NCI-H2107 (cell line): ENCODE measurements at places on chromosomes 12 and 14.

GRCh38 chr12:115897729-115898128 lies 379.8 kb downstream of the MED13L start:
- no peak for DNase-seq

DNA sequence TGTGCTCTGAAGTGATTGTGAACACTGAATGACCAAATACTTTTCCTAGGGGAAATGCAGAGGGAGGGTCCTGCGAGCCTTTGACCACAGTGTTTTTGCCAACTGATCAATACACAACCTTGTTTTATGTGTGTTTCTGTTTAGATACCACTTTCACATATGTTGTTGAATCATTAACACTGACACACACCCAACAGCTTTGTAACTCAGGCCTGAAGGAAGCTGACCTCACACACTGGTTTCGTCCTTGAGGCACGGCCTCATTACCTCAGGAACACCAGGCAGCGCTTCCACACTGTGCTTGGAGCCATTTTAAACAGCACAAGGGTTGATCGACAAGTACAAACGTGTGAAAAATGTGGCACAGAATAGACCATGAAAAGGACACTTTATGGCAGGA lies 60.0 kb downstream of the PPFIBP1 start:
- no peak for DNase-seq

DNA sequence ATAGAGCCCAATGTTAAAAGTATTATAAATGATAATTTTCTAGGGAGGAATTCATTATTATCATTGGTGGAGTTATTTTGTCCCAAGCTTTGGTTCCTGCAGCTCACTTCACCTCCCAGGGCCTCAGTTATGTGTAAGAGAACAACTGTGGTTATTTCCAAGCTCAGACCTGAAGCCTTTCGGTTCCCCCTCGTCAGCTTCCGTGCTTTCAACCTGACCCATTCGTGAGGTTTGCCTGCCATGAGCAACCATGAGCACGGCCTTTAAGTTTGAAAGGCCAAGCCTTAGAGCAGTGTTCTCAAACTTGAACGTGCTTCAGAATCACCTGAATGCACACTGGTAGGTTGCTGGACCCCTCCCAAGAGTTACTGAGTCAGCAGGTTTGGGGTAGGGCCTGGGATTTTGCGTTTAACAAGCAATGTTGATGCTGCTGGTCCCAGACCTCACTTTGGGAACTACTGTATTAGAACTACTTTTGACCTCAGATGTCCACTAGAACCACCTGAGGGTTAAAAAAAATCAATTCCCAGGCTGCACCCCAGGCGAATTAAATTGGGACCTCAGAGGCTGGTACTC lies 133.0 kb upstream of the PRMT8 start:
- DNase-seq = no peak

GRCh38 chr12:51898937-51899336 lies 8.4 kb upstream of the ACVRL1 start:
- no peak for DNase-seq

DNA sequence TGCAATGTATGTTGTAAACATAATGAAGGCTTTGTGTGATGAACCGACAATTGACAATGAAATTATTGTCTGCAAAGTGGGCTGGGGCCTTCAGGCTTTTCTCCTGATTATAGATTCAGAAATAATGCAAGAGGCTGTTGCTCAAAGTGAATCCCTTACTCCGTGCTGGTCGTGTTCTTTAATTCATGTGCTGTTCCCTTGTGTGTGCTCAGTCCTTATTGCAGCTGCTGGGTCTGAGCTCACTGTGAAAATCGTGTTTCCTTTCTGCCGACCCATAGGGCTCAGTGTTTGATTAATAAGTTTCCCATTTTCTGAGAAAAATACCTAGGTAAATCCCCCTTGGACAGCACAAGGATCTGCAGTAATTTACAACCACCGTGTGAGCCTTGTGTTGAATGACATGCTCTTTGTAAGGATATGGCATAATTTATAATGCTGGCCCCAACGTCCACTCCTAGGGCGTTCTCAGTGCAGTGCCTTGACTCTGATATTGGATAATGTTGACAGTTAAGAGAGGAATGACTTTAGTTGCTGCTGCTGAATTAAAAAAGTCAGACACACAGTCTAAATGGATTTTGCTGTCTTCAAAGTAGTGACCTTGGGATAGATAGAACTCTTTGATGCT lies 81.6 kb downstream of the RGS6 start:
- DNase-seq = no peak

DNA sequence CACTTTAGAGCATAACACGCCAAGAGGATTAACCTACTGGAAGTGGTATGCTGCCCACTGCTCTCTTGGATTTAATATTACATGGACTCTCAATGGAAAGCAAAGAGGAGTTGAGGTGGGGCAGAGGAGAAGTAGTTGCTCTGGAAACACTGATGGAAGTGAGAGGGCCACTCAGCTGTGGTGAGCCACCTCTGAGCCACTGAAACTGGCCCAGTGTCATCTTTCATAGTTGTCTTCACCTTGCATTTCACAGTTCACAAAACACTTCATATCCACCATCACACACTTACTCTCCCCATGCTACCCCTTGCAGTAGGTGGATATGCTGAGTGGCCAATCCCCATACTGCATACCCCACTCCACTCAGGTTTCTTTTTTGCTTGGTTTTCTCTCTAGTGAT lies 12.2 kb upstream of the PCED1B start:
- no peak for DNase-seq

GRCh38 chr12:124946447-124946793 lies 32.0 kb upstream of the UBC start:
- no peak for DNase-seq

DNA sequence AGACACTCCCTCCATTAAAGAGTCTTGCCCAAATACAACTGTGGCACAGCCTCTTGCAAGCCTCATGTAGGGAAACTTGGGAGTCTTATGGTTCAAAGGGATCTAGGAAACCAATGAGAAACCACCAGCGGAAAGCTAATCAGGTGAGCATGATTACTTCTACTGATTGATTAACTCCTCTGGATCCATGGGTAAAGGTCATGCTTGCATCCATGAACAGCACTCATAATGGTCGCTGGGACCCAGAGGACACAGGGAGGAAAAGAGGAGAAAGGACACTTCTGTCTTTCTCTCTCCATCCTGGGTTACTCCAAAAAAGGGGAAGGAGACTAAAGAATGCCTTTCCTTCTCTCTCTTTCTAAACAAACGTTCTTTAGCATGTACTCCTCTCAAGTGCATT lies 1397.2 kb downstream of the LRFN5 start:
- no peak for DNase-seq

- DNase-seq = no peak
These were observed 110.2 kb downstream of the ALX1 start for GRCh38 chr12:85390266-85390665.

DNA sequence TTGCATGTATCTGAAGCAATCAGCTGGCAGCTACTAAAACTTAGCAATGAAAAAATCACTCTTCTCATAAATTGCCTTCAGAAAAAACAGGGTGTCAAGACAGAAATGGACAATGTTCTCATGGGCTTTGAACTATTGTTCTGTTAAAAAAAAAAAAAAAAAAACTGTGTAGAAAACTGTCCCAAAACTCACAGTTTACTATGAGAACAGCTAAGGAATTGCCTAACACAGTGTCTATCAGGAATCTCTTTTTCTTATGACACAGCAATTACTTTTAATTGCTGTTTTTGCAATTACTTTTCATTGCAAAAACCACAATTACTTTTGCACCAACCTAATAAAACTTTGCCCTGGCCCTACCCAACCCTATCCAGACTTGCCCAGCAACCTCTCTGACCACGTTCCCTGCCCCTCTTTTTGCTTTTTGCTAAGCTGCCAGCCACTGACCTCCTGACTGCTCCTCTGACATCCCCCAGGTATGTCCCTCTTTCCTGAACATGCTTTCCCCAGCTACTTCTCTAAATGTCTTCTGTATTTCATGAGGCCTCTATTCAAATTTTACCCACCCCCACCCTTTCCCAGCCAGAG lies 68.0 kb upstream of the SLCO1C1 start:
- no peak for DNase-seq

DNA sequence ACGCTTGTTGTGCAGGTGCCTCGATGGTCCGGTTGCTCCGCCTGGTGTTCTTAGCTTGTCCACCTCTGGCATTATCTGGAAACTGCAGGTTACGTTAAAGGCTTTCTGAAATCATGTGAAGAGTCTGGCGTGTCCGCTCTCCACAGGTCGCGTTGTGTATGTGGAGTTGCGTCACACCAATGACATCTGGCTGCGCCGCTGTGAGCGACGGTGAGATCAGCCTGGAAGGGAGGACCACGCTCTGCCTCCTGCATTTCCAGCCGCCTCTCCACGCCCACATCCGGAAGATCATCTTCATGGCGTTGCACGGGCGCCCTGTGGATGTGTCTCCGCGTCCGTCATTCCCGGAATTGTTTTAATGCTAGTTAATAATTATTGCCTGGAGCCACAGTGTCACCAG lies 50.6 kb upstream of the GALNT9 start:
- no peak for DNase-seq

GRCh38 chr12:7555752-7556151 lies 52.2 kb upstream of the CD163 start:
- DNase-seq = no peak

- DNase-seq = no peak
These were observed 288.7 kb downstream of the NAV3 start for GRCh38 chr12:78119351-78119918.

DNA sequence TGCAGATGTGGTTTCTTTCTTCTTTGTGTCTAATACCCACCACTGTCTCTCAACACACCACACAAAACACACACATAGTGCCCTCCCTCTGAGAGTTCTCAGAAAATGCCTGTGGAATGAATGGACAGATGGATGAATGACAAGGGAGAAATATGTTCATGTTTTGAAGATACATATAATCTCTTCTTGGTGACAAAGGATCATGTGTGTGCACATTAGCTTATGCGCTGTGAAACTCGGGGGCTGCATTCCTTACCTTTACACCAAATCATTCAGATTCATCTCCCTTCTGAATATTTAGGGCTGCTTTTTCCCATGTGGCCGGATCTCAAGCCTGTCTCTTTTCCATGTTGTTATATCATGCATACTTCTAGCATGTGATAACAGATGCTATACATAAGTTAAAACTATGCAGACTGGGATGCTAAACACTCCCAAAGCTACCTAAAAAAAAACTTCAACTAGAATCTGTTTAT lies 111.4 kb downstream of the EPS8 start:
- no peak for DNase-seq

- peak; percentile 43 for DNase-seq
These were observed 68.7 kb downstream of the PRMT8 start for GRCh38 chr12:3559601-3560294.

DNA sequence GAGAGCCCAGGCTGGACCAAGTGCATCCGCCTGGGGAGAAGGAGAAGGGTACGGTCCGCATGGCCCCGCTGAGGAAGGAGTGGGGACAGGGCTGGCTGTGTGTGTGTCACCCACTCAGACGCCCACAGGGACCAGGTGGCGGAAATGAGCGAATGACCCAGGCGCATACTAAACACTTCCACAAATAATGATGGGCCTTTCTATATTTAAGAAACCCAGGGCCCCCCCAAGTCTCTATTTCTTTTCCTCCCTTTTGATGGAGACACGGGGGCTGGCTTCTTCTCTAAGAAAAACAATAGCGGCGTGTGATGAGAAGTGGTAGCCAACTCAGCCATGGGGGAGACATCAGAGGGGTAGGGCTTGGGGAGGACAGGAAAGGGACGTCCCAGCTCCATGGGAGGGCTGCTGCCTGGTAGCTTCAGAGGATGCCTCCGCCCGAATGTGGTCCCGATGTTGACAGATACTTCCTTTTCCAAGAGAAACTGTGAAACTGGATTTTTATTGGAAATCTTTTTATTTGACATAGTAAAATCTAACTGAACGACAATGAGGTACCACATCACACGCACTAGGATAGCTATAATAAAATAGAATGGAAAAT lies 6.3 kb upstream of the MAP1LC3B2 start:
- DNase-seq = no peak

- no peak for DNase-seq
These were observed 30.1 kb upstream of the CLEC14A start for GRCh38 chr14:38285962-38286361.

DNA sequence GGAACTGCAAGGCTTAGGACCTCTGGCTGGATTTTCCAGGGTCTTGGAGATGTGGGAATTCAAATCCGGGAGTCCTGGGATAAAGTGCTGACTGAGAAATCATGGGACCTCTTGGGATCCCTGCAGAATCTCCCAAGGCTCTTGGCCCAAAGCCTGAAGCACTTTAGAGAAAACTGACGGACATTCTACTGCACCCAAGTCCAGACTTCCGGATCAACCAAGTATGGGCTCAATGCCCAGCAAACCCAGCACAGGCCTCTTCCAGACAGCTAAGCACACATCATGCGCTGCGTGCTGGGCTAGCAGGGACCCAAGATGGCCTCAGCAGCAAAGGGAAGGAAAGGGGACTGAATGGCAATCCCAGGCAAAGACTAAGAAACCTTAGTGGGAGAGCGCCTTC lies 85.0 kb downstream of the ACTN1 start:
- DNase-seq = no peak

GRCh38 chr14:28142400-28143015 lies 624.1 kb upstream of the FOXG1 start:
- peak; percentile 30 for DNase-seq

DNA sequence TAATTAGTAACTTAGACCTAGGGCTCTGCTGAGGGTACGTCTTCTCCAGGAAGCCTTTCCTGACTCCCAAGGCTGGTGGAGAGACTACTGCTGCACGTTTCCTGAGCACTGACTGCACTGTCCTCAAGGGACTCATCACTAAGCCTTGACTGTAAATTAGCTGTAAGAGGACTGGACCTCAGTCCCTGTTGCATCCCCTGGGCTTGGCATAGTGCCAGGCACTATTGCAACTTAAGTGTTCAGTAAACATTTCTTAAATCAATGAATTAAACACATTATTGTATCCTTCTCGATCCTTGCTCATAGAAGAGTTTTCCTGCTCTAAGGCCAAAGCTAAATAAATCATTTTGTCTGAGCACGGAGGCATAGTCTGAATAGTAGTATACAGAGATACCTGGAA lies 31.9 kb upstream of the IFNG-AS1 start:
- no peak for DNase-seq

DNA sequence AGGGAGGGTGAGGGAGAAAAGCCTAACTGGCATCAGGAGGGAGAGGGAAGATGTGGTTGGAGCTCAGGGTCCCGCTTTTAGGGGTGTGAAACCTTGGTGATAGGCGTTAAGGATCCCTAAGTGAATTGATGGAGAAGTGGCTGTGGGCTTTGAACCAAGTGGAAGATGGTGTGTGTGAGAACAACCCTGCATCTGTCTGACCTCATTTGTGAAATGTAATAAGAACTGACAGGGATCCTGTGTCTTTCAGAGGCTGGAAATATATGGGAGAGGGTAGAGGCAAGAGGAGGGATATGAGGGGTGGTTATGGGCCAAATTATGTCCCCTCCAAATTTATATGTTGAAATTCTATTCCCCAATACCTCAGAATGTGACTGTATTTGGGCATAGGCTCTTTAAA lies 63.8 kb upstream of the NRXN3 start:
- no peak for DNase-seq

DNA sequence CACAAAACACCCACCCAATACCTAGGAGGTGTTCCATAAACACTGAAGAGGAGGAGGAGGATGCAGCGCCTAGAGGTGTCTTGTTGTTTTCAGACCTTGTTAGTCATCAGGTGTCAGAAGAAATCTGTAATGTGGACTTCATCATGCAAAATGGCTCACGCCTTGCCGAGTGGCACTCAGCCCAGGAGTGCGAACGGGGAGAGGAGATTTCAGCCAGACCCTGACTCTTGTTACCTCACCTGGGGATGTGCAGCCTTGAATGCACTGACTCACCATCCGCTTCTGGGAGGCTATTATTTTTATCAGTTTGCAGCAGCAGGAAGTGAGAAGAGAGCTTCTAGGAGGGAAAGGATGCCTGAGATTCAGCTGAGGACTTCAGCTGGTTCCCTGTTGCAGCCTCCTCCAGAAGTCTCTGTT lies 48.2 kb upstream of the PLXNC1 start:
- DNase-seq = no peak
